Stimulated activated CD4-positive, alpha-beta T cell treated with anti-CD3 and anti-CD28 coated beads, TNF-alpha, amount 100 ng/mL, for 4 hours (primary cell): ENCODE measurements at places on chromosomes 1 and 21.

GRCh38 chr1:29800120-29800519 is 563.8 kb downstream of the PTPRU start:
- no peak for DNase-seq

DNA sequence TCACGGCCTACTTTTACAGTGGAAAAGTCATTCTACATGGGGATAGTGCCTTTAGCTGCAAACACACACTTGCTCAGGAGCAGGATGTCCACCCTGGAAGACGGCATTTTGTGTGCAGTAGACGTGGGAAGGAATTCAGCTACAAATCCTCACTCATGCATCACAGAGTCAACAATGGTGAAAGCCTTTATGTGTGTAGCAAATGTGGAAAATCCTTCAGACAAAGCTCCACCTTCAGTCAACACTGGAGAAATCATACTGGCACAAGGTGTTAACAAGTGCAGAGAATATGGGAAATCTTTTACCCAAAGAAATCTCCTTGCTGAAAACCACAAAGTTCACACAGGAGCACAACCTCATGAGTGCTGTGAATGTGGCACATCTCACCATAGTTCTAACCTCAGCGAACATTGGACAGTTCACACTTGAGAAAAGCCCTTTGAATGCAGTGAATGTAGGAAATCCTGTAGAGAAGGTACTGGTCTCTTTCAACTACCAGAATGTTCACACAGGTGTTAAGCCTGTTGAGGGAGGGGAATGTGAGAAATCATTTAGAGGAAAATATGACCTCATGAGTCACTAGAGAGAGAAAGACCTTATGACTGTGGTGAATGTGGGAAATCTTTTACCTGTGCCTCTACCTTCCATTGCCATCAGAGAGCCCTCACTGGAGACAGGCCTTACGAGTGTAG is 101.8 kb downstream of the PTGS2 start:
- DNase-seq: no peak

- no peak for DNase-seq
Measured at GRCh38 chr1:2446394-2446793, 29.7 kb upstream of the PLCH2 start.

DNA sequence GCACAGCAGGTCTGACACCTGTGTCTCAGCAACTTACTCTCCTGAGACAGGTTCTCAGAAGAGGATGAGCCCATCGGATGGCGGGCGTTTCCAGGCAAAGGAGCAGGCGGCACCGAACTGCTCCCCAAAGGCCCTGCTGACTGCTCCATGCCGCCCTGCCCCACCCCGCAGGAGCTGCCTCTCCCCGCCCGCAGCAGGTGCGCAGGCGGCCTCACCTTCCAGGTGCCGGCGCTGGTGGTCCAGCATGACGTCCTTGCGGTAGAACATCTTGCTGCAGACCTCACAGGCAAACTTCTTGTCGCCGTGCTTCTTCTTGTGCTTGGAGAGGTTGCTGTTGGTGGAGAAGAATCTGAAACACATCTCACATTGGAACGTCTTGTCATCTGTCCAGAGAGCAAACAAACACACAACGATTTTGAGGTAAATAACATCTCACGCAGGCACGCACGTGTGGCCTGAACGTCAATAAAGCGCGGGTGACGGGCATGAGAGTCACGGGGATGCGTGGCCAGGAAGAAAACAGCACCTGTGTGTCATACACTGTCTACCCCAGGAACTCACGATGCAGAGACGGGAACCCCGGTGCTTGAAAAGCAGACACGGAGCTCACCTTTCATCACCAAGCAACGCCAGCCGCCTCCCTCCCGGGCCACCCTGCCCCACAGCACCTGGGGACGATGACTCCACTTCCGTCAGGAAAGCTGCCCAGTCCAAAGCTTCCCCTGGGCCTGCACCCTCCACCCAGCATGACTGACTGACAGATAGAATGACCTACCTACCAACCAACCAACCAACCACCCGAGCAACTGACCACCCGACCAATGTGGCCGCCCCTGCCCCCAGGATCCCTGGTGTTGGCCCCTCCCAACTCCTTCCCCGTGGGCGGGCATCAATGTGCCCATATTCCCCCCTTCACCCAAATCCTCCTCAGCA is 50.9 kb downstream of the PRDM15 start:
- DNase-seq: no peak

DNA sequence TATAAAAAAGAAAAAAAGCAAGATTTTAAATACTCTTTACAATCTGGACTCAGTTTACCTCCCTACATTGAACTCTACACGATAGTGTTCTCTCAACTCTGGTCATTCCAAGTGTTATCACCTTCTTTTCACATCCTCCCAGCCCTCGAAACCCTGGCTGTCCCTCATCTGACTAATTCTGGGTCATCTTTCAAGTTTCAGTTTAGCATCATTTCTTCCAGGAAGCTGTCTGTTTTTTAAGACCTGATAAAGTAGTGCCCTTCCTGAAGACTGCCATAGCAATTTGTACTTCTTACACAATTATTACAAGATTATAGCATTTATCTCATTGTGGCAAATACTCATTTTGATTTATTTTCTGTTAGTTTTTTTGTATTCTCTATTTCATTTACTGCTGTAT is 1.2 kb downstream of the ALG14 start:
- DNase-seq: no peak

GRCh38 chr1:48757363-48757762 is 19.3 kb downstream of the BEND5 start:
- DNase-seq: no peak

DNA sequence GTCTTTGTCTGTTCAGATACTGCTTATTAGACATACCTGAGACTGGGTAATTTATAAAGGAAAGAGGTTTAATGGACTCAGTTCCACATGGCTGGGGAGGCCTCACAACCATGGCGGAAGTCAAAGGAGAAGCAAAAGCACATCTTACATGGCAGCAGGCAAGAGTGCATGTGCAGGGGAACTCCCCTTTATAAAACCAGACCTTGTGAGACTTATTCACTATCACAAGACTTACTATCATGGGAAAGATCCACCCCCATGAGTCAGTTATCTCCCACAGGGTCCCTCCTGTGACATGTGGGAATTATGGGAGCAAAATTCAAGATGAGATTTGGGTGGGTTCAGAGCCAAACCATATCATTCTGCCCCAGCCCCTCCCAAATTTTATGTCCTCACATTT is 7.1 kb upstream of the PSMA5 start:
- no peak for DNase-seq

DNA sequence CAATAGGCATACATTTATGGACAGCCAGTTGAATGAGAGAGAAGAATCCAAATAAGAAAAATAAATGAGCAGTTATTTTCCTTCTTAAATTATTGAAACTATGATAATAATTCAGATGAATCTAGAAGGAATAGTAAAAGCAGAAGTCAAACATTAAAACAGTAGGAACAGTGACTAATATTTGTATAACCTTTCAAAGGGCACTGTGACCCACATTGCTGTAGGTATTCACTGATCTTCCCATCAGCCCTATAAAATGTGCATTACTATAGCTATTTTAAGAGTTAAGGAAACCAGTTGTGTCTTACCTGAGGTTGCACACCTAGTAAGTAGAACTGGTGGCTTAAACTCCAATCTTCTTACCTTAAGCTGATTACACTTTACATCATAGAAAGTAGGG is 102.8 kb upstream of the ARTN start:
- no peak for DNase-seq

DNA sequence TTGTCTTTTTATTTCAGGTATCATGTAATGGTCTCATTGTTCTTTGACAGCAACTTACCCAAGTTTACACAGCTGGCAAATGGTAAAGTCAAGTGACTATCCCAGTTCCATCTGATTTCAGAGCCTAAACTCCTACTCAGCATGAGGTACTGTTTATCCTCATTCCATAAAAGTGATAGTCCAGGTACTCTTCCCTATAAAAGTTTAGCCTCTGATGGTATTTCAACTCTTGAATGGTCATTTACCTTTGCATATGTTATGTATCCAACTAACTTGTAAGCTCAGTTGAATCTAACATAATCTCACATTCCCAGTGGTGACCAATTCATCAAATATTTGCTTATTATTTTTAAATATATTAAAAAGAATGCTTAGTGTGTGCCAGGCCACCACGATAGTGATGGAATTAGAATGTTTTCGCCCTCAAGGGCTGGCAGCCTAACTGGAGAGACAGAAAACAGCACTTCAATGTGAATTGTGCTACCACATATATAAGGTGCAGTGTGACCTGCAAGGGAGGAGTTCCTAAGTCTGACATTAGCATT is 307.1 kb downstream of the CTH start:
- DNase-seq: no peak

DNA sequence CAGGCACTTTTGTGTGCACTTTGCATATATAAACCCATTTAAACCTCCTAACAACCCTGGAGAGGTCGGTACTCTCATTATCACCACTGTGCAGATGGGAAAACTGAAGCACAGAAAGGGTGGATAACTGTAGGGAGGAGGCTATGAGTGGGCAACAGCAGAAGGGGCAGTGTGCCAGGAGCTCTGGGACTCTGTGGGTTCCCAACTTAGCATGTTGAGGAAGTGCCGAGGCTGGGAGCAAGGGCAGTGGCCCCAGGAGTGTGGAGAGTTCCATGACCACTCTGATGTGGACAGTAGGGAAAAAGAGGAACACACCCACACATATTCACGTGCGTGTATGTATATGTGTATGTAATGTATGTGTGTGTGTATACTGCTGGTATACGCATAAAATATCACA is 25.7 kb upstream of the KCNC4 start:
- no peak for DNase-seq

DNA sequence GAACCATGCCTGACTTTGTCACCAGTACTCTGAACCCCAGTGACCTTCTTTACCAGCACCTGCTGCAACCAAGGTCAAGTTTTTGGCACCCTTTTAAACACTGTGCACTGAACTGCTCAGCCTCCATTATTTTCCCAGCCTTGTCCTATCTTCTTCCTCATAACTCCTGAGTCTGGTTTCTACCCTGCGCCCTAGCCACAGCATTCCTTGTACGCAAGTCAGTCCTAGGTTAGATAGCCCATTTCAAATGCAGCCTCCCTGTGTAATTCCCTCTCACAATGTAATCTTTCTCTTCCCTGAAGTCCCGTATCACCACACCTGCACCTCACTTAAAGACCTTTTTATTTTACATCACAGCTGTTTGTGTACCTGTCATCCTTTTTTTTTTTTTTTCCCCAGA is 37.2 kb downstream of the DNTTIP2 start:
- DNase-seq: no peak

- DNase-seq: no peak
Measured at GRCh38 chr1:4973341-4973740, 318.9 kb downstream of the AJAP1 start.
